ENCODE measurements at places on chromosomes 13 and 19. TPM values are rescaled to one million over a fixed set of nuclear protein-coding genes. Genes with fewer than 3 reads are reported as not detected.
A peak's percentile ranks its signal among the peaks of the same experiment; 100 is the strongest.

GRCh38 chr13:97327086-97327485, 105.0 kb downstream of the MBNL2 start:
- DNase-seq, result no peak

The BEST2 gene
- 1.2 TPM for total RNA-seq

DNA sequence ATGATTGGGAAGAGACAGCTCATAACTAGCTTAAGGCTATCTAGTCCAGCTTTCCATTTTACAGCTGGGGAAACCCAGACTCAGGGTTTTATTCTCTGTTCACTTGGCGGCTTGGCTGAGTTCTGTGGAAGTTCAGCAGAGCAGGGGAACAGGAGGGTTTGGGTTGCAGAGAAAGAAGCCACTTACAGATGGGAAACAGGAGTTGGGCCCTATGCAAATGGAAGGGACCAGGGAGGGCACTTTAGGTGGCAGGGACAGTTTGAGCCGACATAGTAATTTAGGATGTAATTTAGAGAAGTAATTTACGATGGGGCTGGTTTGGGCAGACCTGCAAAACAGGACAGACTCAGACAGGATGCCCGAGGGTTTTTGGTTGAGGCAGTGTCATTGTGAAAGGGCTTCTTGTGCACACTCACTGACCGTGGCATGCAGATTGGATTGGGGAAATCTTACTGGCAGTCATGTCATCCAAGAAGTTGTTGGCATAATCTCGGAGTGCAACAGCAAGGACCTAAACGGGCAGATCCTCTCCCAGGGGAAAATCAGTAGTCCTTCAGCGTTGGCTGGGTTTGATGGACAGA, 47.3 kb upstream of the GPR183 start:
- no peak for DNase-seq

- no peak for DNase-seq
These were observed 222.4 kb downstream of the UQCRFS1 start for GRCh38 chr19:28990522-28990921.

The SBSN gene
- 162 TPM for total RNA-seq

DNA sequence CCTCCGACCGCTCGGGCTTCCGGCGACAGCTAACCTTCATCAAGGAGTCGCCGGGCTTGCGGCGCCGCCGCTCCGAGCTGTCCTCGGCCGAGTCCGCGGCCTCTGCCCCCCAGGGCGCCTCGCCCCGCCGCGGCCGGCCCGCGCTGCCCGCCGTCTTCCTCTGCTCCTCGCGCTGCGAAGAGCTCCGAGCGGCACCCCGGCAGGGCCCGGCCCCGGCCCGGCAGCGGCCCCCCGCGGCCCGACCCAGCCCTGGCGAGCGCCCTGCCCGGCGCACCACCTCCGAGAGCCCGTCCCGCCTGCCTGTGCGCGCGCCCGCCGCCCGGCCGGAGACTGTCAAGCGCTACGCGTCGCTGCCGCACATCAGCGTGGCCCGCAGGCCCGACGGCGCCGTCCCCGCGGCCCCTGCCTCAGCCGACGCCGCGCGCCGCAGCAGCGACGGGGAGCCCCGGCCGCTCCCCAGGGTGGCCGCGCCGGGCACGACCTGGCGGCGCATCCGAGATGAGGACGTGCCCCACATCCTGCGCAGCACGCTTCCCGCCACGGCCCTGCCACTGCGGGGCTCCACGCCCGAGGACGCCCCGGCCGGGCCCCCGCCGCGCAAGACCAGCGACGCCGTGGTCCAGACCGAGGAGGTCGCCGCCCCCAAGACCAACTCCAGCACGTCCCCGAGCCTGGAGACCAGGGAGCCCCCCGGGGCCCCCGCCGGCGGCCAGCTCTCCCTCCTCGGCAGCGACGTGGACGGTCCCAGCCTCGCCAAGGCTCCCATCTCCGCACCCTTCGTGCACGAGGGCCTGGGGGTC, 9.6 kb downstream of the C19orf25 start:
- no peak for DNase-seq

The FPR3 gene
- total RNA-seq, result 4.2 TPM

- no peak for DNase-seq
These were observed 1193.7 kb downstream of the EFNB2 start for GRCh38 chr13:105341758-105342157.

The R3HDM4 gene
- total RNA-seq, result 41.3 TPM

DNA sequence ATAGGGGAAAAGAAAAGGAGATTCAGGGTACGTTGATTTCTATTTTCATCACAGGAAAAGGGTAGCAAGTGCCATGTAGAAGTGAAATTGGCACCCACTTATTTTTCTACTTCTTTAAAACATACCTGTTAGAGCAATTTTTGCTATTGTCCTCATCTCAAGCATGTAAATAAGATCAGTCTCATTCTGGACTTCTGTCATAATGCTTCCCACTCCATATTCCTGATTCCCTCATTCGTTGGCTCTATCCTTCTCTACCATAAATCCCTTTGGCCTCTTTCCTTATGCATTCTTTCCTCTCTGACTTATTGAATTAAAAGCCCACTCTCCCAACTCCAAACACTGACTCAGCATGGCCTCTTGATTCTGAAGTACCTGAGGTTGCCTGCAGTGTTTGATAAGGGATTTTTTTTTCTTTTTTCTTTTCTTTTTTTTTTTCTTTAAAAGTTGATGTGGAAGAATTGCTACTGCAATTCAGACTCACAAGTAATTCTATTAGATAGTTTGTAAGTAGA, 465.7 kb downstream of the SLITRK6 start:
- DNase-seq, result no peak

The APC2 gene
- 1.2 TPM for total RNA-seq

The CDX2 gene
- not detected for total RNA-seq

- DNase-seq, result no peak
These were observed 225.6 kb upstream of the OBI1 start for GRCh38 chr13:78884571-78884970.

The OR1I1 gene
- total RNA-seq, result not detected

The DACH1 gene
- total RNA-seq, result 7.9 TPM

The CFAP97D2 gene
- not detected for total RNA-seq

DNA sequence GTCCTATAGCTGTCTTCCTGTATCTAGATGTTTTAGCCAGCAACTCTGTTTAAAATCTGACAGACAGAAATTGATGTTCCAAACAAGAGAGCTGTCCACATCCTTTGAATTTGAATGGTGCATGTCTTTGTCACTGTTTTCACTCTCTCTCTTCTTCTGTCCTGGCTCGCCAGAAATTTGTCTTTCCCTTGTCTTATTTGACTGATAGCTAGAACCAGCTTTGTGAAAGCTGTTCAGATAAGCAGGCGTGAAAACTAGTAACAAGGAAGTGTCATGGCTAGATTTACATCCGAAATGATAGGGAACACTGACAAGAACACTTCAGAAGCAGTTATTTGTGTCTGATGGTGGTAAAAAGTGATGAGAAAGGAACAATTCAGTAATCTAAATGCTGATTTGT, 354.9 kb upstream of the SLITRK1 start:
- no peak for DNase-seq

DNA sequence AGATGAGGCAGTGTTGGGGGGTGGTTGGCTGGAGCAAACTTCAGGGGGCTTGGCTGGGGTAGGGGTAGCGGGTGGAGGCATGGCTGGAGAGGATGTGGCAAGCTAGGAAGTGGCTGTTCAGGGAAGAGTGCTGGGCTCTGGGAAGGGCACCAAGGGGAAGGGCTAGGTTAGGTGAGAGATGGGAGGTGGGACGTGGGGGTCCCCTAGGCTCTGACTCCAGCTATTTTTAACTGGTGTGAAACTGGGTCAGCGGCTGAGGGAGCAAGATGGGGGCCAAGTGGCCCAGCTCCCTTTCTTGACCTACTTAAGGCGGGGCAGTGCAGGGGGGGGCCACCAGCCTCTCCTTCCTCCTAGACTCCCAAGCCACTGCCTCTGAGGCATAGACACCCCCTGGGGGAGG, 7.3 kb downstream of the KCNC3 start:
- DNase-seq, result no peak

- no peak for DNase-seq
These were observed 379.2 kb upstream of the MIR17HG start for GRCh38 chr13:90968166-90968904.

DNA sequence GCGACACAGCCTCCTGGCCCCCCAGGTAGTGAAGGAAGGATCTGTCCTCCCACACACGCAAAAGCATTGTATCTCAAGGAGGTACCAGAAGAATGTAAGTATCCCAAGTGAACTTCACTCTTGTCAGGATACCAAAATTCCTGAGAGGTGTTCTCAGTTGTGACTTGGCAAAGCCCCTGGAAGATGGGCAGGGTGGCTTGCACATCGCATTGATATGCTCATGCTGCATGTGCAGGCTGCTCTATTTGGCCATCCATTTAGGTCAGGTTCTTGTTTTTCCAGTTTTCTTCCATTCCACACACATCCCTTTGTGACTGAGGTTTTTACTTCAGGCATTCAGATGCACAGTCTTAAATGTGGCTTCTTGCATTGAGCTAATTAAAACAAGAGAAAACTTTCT, 382.8 kb downstream of the FOXO1 start:
- DNase-seq, result no peak

The ZFP14 gene
- 4.2 TPM for total RNA-seq

DNA sequence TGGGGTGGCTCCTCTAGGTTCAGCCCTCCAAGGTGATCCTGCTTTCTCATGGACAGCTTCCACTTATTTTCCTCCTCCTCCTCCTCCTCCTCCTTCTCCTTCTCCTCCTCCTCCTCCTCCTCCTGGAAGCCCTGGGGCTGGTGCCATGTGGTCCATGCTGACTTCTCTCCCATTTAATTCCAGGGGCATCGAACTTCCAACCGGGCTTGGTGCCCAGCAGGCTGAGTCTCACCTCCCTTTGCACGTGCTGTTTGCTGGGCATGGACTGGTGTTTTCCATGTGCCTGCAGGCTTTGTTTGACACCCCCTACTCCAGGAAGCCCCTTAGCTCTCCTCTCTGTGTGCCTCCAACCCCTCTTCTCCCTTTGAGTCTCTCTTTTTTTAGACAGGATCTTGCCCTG, 3.7 kb downstream of the MAST3 start:
- no peak for DNase-seq

- DNase-seq, result no peak
These were observed 418.4 kb downstream of the EFNB2 start for GRCh38 chr13:106117035-106117434.

The CGB7 gene
- total RNA-seq, result 0.98 TPM

DNA sequence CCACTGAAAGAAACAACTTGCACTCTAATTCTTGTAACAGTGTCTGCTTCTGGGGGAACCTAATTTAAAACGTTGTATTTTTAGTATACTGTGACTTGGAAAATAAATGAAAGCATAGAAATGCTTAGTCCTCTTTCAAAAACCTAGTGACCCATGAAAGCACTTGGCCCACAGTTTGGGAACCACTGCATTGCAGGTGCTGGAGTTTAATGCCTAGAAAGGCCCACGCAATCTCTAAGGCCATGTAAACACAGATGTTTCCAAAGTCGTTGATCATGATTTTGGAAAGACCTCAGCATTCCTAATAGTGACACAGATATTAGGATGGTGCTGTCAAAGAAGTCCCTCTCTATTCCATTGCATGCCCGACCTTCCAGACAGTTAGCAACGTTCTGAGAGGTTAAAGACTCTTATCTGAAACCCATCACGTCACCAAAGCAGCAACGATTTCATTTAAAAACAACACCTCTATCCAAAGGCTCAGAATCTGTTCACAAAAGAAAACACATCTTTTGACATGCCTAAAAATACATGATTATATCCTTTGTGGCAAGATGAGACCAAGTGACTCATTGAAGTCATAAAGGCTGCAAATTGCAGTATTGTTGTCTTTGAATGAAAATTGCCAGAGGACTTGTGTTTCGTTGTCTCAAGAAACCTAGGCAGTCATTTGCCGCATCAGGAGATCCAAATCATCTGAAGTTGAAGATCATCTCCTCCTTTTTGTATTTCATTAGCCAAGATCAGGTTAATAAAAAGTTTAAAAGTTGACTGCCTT, 328.0 kb upstream of the ZNF507 start:
- peak; percentile 40 for DNase-seq

The ZNF439 gene
- 5.9 TPM for total RNA-seq

- DNase-seq, result no peak
These were observed 385.7 kb downstream of the DCT start for GRCh38 chr13:94093652-94094315.

GRCh38 chr19:13078897-13079541, 23.6 kb downstream of the LYL1 start:
- DNase-seq, result no peak

DNA sequence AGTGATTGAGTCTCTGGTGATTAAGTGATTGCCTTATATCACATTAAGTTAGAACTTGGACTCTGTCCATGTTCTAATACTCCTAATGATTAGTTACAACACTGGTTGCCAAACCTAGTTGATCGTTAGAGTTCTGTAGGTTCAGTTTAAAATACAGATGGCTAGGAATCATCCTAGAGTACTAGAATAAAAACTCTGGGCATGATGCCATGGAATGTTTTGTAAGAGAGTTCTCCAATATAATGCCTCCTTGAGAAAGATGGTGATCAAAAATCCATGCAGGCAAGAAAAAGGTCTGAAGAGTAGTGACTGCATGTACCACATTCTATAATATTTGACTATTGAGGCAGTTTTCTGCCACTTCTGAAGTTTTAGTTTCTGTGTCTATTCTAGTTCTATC, 176.3 kb downstream of the GPC5 start:
- DNase-seq, result no peak

DNA sequence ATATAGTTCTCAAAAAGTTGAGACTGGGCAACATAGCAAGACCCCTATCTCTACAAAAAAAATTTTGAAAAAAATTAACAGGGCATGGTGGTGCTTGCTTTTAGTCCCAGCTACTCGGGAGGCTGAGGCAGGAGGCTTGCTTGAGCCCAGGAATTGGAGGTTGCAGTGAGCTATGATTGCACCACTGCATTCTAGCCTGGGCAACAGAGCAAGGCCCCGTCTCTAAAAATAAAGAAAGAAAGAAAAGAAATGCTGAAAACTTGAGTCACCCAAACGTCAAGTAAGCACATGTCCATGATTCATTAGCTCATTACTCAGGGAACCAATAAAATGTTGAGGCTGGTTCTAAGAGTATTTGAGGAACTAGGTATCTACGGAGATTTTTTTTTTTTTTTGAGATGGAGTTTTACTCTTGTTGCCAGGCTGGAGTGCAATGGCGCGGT, 33.9 kb upstream of the SEMA6B start:
- no peak for DNase-seq
